Left lung (tissue), 14 donors: ENCODE measurements at places on chromosomes 5 and 9. TPM values are rescaled to one million over a fixed set of nuclear protein-coding genes. Genes with fewer than 3 reads are reported as not detected.

GRCh38 chr5:158082696-158083287 lies 223.8 kb upstream of the CLINT1 start:
- no peak for DNase-seq

IL17B gene
- total RNA-seq = not detected

- no peak for DNase-seq
Observed at GRCh38 chr5:98721231-98721928, 52.1 kb upstream of the RGMB start.

CORO2A gene
- 20.4 TPM for total RNA-seq

DNA sequence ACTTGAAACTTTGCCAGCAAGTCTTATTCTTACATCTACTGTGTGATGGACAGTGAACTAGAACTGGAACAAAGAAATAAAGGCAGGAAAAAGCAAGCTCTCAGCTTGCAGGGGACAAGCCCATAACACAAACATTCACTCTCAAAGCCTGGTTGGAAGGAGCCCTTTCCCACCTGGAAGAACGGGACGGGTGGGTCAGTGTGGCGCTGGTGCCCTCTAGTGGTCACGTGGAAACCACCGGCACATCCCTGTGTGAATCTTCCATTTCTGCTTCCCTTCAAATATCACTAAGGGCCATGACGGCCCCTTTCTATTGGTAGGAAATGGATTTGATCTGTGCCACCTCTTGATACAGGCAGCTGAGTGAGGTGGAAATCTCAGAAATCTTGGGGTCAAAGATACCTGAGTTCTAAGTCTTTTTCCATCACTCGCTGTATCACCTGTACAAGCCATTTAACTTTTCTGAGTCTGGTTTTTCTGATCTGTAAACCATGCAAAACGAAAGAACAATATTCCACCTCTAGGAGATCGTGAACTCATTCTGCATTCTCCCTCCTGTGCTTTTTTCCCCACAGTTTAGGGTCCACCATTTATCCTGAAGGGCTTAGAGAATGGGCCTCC lies 211.6 kb downstream of the MSX2 start:
- peak; percentile 54 for DNase-seq

DNA sequence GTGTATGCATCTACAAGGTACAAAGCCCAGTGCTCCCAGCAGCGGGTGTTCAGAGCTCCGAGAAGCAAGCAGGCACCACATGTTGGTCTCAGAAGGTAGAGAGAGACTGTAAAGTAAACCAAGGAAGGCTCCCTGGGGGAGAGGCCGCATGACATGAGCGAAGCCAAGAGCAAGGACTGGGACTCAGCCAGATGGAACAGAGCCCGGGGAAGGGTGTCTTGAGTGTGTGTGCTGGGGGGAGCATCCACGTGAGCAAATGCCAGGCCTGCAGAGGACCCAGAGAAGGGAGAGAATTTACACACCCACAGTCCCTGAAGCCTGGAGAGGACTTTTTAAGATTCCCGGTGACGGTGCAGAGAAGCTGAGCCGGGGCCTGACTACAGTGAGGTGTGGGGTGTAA lies 15.2 kb upstream of the KCNIP1 start:
- DNase-seq = no peak

GRCh38 chr9:115980054-115980453 lies 173.5 kb upstream of the PAPPA start:
- DNase-seq = no peak

SPATA31A3 gene
- not detected for total RNA-seq

DNA sequence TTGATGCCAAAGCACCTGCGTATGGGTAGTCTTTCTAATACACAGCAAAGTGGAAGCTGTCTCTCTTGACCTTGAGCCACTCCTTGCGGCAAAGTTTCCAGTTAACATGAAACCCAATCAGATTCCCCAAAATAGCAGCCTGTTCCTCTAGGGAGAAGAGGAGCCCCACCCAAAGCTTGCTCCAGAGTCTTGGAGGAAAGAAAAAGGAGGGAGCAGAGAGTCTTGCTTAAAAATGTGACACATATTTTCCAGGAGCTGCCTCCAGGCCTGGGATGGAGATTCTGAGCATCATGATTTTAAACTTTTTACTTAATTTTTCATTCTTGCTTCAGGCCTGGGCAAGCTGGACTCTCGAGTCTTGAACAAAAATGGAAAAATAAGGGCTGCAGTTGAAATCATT lies 223.5 kb upstream of the TNC start:
- DNase-seq = no peak

TAF11L10 gene
- not detected for total RNA-seq

- no peak for DNase-seq
Observed at GRCh38 chr5:168282120-168282519, 9.3 kb upstream of the WWC1 start.

GRCh38 chr5:43631182-43631910 lies 28.4 kb downstream of the NNT start:
- DNase-seq = peak; percentile 80

DNA sequence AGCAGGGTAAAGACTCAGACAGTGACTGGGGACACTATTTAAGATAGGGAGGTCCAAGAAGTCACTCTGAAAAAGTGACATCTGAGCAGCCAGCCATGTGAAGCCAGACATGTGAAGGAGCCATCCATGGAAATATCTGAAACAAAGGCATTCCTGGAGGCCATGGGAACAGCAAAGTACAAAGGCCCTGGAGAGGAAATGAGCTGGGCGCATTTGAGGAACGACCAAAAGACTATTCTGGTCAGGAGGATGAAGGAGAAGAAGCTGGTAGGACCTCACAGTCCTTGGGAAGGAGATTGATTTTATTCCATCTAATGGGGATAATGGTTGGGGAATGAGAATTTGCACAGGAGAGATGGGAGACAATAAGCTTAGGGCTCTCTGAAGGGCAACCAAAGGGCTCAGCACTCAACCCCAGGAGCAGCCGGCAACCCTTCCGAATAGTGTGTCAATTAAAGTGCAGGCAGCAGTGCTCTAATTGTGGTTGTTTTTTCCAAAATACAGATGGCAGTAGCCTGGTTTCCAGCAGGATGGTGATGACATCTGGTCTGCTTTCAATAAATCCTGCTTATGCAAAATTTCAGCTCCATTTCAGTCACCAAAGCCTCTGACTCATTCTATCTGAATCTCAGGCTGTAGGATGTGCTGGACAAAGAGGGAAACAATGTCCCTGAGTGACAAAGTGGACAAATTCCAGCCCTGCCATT lies 26.7 kb downstream of the FOXI1 start:
- no peak for DNase-seq

HMGCS1 gene
- total RNA-seq = 279 TPM

DNA sequence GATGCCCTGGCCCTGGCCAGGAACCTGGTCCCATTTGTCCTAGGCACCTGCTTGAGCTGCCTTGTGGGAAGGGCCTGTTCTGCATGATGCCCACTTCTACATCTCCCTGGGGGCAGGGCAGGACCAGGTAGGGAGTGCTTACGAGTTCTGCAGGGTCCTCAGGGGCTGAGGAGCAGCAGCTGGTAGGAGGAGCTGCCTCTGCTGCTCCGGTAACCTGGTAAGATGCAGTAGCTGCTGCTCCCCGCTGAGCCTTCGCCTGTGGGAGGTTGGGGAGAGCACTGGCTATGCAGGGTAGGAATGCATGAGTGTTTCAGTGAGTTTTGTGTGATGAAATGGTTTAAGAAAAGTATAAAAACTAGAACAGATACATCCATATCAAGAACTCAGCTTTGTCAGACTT lies 13.6 kb downstream of the LRRC8A start:
- DNase-seq = no peak

DNA sequence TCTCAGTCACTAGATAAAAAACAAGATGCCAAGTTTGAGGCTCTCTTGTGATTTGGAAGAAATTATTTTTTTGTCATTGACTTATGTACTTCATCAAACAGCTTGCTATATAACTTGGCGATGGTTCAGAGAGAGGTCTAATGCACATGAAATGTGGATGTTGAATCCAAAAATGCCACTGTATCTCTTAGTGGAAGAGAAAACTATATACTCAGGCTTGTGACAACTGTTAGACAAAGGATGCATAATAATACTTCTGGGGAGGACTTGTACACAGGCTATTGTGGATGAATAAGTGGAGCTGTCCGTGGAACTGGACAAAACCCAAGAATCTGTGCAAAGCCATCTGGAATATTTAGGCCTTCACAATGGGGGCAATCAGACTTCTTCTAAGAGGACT lies 162.9 kb upstream of the NMUR2 start:
- DNase-seq = no peak

SPATA31D4 gene
- total RNA-seq = not detected

GRCh38 chr5:180129291-180130190 lies 58.0 kb upstream of the RNF130 start:
- no peak for DNase-seq

GRCh38 chr5:132799392-132799791 lies 13.7 kb upstream of the SOWAHA start:
- no peak for DNase-seq

GRCh38 chr9:81989700-81990099 lies 1.1 kb downstream of the SPATA31D1 start:
- no peak for DNase-seq

HBEGF gene
- 33.8 TPM for total RNA-seq

GRCh38 chr5:125160787-125161502 lies 414.5 kb upstream of the ZNF608 start:
- DNase-seq = no peak

RNF145 gene
- 164 TPM for total RNA-seq

ELAVL2 gene
- total RNA-seq = not detected

DNA sequence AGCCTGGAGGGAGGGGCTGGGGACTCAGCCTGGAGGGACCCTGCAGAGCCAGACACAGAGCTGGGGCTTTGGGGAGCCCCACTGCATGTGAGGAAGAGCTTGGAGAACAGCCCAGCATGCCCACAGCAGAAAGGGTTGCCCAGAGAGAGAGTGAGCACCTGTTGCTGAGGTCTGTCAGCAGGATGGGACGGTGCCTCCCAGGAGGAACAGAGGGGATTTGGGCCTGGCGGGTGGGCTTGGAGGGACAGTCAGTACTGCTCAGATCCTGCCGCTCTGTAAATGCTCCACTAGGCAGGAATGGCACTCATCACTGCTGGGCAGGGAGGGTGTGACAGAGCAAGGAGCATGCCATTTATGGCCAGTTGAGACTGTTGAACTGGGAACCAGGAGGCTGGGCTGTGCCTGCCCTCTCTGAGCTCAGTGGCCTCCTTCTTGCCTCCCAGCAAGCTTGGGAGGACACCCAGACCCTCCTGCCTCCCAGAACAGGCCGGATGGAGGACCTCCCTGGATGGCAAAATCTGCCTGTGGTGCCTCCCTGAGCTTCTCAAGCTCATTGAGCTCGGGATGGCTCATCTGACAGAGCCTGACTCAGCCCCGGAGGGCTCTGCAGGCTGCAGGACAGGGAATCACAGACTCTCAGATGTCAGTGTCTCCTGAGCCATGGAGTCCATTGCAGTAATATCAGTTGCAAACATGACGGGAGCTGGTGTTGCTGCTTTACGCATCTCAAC lies 786 bp upstream of the HRCT1 start:
- DNase-seq = no peak

GRM6 gene
- not detected for total RNA-seq

- DNase-seq = no peak
Observed at GRCh38 chr5:140342896-140343295, 3.5 kb downstream of the HBEGF start.

DNA sequence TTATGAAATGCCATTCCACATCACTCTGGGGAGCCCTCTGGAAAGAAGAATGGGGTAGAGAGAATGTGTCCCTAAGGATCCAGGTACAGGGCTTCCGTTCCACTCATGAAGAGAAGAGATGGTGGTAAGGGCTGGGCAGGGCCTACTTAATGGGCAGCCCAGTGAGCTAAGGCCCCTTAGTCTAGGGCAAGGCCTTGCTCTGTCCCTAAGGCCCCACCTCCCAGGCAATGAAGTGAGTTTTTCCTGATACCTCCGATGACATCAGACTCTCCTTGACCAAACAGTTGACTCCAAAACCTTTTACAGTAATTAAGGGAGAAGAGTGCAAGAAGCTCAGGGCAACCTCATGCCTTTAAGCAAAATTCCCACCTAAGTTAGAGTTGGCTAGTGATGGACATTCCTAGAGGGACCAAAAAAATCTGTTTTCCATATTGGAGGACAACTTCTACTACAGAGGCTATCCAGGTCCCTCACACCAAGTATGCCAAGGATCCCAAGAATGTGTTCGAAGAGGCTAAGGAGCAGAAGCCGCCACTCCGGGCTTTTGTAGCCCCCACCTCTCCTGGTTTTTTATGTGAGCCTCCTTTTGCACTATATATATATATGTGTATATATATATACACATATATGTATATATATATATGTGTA lies 5.9 kb downstream of the KLF9 start:
- no peak for DNase-seq

DNA sequence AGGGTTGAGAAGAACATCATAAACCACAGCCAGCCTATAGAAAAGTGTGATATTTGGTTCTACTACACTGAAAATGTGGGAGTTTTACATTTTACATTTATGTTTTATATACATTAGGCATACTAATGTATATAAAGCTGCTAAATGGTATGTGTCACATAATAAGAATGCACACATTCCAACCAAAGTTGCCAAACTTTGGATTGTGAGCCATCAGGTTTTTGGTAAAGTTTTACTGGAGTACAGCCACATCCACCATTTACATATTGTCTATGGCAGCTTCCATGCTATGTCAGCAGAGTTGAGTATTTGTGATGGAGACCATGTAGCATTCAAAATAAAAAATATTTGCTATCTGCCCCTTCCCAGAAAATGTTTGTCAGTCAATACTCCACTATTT lies 23.1 kb upstream of the TARS1 start:
- no peak for DNase-seq

DNA sequence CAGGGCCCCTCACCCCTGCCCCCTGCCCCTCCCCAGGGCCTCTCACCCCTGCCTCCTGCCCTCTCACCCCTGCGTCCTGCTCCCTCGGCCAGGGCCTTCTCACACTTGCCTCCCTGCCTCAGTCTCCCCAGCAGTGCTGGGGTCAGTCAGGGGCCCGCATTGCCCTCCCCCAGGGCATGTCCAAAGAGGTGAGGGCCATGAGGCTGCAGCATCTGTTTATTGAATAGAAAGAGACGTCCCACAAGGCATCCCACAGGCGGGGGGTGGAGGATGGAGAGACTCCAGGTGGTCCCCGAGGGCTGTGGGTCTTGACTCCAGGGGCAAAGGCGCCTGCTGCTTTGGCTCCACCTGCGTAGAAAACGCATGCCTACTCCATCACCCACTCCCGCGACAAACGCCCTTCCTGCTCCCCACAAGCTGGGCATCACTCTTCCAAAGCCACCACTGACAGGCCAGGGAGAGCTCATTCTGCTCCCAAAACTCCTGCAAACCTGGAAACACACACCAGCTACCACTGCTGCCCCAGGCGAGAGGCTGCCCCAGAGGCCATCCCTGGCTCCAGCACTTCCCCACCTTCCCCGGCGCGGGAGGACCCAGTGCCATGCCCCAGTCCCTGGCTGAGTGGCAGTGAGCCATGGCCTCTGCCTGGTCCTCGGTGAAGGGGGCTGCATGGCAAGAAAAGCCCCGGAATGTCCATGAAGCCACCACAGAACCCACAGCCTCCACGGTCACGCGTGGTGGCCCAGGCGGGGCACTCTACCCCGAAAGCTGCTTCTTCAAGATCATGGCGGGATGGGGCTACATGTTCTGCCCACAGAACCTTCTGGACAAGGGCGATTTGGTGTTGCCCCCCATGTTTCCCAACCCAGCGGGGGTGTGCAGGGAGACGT lies 1.6 kb upstream of the LCN8 start:
- no peak for DNase-seq
